ENCODE measurements at places on chromosomes 16 and 17.

GRCh38 chr16:86987746-86988670, 329.2 kb downstream of the C16orf95 start:
- no peak for DNase-seq

GRCh38 chr17:82389379-82389778, 17.8 kb downstream of the UTS2R start:
- DNase-seq: no peak

DNA sequence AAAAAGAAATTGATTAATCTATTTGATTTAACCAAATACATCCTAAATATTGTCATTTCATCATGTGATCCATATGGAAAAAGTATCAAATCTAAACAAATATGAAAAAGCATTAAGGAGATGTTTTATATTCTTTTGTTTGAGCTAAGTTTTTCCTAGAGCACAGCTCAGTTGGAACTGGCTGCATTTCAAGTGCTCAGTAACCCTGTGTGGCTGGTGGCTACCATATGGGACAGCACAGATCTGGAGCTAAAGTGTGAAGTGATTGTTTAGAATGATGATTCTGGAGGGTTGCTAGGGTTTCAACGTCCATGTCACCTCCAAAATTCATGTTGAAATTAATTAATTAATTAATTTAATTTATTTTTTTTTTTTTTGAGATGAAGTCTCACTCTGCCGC, 137.5 kb downstream of the XYLT1 start:
- no peak for DNase-seq

GRCh38 chr16:84544031-84544773, 39.7 kb upstream of the MEAK7 start:
- DNase-seq: no peak

- DNase-seq: no peak
Measured at GRCh38 chr17:43874293-43874692, 27.3 kb downstream of the CD300LG start.

All from hematopoietic multipotent progenitor cell treated with erythropoietin and hydrocortisone succinate and interleukin-3 and kit ligand, for 6 days (in vitro differentiated cells).